HepG2 (cell line): ENCODE measurements at places on chromosomes 6 and 20. TPM values are rescaled to one million over a fixed set of nuclear protein-coding genes. Genes with fewer than 3 reads are reported as not detected.

The DNAH8 gene
- polyA plus RNA-seq, result not detected in 2 replicates

The SPATS1 gene
- not detected in 2 replicates for polyA plus RNA-seq

The VIP gene
- polyA plus RNA-seq, result not detected in 2 replicates

The GABBR1 gene
- polyA plus RNA-seq, result 0.37 and 0.38 TPM in 2 replicates

The PTK7 gene
- 98.5 and 116 TPM in 2 replicates for polyA plus RNA-seq

The TOP1 gene
- polyA plus RNA-seq, result 9.9 and 10.2 TPM in 2 replicates

The LKAAEAR1 gene
- not detected in 2 replicates for polyA plus RNA-seq

The KIF25 gene
- not detected in 2 replicates for polyA plus RNA-seq

GRCh38 chr6:7897461-7898192 lies 13.0 kb downstream of the TXNDC5 start:
- DNase-seq, result no peak
- no peaks in the 10 kb centered on the region for H3K27me3 ChIP-seq
- no peak overlapping the region for H3K27ac ChIP-seq
- peaks cover 25% of the 10 kb centered on the region for H3K4me1 ChIP-seq
- no peak overlapping the region for H3K4me3 ChIP-seq
- peaks cover 98% of the 10 kb centered on the region for H3K36me3 ChIP-seq

DNA sequence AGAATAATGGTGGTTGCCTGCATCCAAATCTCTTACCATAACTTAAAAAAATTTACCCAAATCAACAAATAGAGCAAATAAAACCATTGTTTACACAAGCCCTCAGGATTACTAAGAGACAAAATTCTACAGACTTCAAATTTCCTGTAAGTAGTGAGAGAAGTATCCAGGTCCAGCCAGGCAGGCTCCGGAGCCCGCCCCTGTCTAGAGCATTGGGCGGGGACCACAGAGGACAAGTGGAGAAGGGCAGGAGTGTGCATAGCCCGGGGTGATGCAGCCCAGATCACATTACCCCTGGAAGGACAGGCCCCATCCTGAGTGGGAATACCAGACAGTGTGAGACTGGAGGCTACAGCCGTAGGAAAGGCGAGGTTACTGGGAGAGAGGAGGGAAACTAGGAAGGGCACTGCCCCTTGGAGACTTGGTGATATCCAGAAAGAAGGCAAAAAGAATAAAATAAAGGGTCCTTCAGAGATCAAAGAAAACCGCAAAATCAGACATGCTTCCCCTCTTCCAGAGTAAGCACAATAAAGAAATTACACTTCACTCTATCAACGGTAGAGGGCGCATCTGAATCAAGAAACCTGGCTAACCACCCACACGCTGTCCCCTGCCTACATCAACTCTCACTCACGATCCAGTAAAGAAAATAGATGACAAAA lies 26.6 kb downstream of the RIN2 start:
- no peak overlapping the region for H3K4me3 ChIP-seq
- no peak overlapping the region for H3K27ac ChIP-seq
- H3K36me3 ChIP-seq, result no peaks in the 10 kb centered on the region
- peak; percentile 75 for DNase-seq
- H3K27me3 ChIP-seq, result no peaks in the 10 kb centered on the region
- H3K4me1 ChIP-seq, result peaks cover 14% of the 10 kb centered on the region

GRCh38 chr6:62803094-62803493 lies 408.2 kb upstream of the FKBP1C start:
- no peak overlapping the region for H3K4me3 ChIP-seq
- H3K36me3 ChIP-seq, result no peaks in the 10 kb centered on the region
- DNase-seq, result no peak
- H3K4me1 ChIP-seq, result no peaks in the 10 kb centered on the region

DNA sequence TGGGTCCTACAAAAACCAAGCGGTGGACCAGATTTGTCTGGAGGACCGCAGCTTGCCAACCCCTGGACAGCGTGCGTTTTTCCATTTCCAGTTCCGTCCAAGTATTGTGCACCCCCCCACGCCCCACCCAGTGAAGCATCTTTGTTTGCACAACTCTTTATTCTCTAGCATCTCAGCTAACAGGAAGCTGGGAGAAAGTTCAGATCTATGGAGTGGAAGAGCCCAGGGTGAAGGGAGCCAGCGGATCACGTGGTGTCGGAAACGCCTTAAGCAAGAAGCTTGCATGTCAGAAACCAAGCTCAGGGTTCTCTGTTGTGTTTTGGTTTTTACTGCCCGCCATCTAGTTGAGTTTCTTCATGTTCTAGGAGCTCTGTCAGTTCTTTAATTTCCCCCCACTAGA lies 29.9 kb downstream of the ARID1B start:
- H3K27ac ChIP-seq, result no peak overlapping the region
- H3K4me1 ChIP-seq, result peaks cover 10% of the 10 kb centered on the region
- DNase-seq, result no peak
- no peaks in the 10 kb centered on the region for H3K27me3 ChIP-seq

DNA sequence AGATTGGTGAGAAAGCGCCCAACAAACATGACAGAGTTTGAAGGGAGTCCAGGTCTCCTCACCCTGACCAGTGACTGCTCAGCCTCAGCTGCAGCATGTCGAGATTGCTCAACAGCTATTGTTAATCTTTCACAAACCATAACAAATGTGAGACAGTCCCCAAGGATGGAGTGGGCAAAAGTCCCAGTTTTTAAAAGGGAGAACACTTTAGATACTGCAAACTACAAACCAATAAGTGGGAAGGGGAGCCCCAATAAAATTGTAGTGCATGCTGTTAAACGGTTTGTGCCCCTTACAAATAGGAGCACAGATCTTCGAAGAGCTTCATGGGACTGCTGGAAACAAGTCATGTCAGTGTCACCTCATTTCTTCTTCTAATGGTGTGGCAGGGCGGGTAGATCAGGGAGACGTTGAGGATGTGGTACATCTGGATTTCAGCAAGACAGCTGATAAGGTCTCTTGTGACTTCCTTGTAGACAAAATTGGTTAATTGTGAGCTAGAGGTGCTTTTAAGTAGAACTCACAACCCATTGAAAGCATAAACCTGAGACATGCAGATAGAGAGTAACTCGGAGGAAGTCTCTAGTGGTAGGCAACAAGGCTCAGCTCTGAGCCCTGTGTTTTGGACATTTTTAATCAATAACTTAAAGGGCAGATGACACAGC lies 134.0 kb upstream of the ARMC2 start:
- H3K36me3 ChIP-seq, result no peaks in the 10 kb centered on the region
- no peak overlapping the region for H3K27ac ChIP-seq
- H3K4me3 ChIP-seq, result no peak overlapping the region; the same call in 1 of the 2 replicates
- no peak for DNase-seq
- H3K4me1 ChIP-seq, result peaks cover 82% of the 10 kb centered on the region
- H3K27me3 ChIP-seq, result no peaks in the 10 kb centered on the region

DNA sequence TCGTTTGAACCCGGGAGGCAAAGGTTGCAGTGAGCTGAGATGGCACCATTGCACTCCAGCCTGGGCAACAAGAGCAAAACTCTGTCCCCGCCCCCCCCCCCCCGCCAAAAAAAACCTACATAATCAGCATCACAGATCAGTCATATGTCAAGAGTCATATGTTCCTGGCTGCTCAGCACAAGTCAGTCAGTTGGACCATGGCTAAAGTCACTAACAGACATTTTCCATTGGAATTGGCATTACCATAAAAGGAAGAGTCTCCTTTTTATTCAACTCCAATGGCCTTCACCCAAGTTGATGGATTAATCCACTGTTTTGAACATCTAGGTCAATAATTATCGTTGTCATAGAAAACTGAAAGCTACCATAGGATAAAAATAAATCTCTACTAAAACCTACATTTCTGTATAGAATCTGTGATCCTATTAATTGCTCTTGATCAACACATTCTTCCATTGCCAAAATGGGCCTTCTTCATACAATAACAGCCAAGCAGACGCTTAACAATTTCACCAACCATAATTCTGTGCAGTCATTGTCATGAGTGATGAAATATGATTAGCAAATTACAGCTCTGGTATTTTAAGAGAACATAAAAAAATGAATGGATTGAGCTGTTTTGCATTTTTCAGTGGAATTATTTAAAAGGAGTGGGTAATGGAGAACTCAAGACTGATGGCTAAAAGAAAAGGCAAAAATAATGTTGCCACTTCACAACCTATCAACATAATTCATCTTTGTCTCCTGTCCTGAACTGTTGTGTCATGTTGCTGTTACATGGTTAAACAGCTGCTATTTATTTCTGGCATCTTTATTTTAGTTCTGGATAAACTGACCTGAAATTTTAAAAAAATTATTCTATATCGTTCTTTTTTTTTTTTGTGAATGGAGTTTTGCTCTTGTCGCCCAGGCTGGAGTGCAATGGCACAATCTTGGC lies 555.5 kb upstream of the JARID2 start:
- H3K4me3 ChIP-seq, result no peak overlapping the region
- H3K27ac ChIP-seq, result no peak overlapping the region
- no peaks in the 10 kb centered on the region for H3K27me3 ChIP-seq
- H3K36me3 ChIP-seq, result no peaks in the 10 kb centered on the region
- no peaks in the 10 kb centered on the region for H3K4me1 ChIP-seq

DNA sequence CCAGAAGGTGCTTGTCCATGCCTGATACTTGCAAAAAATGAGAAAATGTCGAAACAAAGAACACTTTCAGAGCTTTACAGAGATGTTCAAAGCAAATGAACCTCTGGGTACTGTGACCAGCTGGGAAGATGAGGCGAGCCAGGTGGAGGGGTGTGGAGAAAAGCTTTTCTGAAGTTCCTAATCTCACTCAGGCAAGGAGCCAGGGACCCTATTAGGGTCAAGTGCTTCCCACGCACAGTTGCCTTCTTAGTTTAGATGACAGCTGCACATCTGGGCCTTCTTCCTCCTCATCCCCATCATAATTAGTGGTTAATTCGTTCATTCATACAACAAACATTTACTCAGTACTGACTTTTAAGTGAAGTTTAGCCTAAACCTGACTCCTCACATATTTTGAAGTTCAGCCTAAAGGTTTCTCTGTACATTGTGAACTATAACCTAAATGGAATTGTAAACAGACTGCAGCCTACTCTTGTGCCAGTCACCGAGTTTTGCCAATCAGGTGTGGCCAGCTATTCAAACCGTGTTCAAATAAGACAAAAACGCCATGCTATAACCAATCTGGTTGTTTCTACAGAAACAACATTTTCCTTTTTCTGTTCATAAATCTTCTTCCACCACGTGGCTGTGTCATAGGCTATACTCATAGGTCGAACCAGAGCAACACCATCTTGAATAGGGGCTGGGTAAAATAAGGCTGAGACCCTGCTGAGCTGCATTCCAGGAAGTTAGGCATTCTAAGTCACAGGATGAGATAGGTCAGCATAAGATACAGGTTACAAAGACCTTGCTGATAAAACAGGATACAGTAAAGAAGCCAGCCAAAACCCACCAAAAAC lies 19.3 kb upstream of the AHCY start:
- H3K27me3 ChIP-seq, result 0 out of 2 replicates have a peak, but pooled peaks cover 2% of the 10 kb centered on the region
- H3K27ac ChIP-seq, result no peak overlapping the region
- no peaks in the 10 kb centered on the region for H3K36me3 ChIP-seq
- no peak overlapping the region for H3K4me3 ChIP-seq

DNA sequence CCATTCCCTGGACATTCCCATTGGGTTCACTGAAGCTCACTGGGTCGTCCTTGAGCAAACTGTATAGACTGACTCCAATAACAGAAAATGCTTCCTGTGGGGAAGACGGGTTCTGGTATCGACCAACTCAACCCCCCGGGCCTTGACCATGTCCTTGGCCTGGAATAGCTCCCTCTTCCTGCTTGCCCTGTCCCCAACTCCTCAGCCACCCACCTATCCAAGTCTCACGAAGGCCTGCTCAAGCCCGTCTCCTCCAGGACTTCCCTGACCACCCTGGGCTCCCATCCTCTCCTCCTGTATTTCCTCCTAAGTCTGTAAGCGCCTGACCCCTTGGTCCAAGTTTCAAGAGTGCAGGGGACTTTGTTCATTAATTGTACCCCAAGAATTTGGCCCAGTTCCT lies 2.8 kb upstream of the HMGA1 start:
- H3K4me3 ChIP-seq, result no peak overlapping the region
- peaks cover 2% of the 10 kb centered on the region; the same call in 1 of the 2 replicates for H3K27me3 ChIP-seq
- DNase-seq, result no peak
- peaks cover 31% of the 10 kb centered on the region for H3K4me1 ChIP-seq
- H3K36me3 ChIP-seq, result no peaks in the 10 kb centered on the region
- H3K27ac ChIP-seq, result no peak overlapping the region

- H3K27me3 ChIP-seq, result peaks cover 5% of the 10 kb centered on the region
- H3K36me3 ChIP-seq, result no peaks in the 10 kb centered on the region
- H3K4me1 ChIP-seq, result no peaks in the 10 kb centered on the region
- no peak overlapping the region for H3K4me3 ChIP-seq
Measured at GRCh38 chr6:168686029-168686738, 245.2 kb downstream of the SMOC2 start.

DNA sequence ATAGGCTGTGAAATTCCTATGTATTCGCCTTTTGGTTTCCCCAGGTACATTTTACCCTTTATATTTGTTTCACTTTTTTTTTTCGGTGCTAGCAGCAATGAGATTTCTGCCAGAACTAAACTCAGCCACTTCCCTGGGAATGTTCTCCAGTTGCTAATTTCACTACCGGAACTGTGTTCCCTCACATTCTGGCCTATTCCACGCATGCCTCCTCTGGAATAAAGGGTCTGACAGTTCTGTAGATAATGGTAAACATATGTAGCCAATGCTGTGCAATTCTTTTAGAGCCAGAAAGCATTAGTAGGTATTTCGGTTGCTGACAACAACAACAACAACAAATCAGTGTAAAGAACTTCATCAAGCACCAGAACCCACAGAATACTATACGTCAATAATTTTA lies 96.1 kb upstream of the TBX18 start:
- H3K27ac ChIP-seq, result no peak overlapping the region
- no peak overlapping the region for H3K4me3 ChIP-seq
- H3K27me3 ChIP-seq, result no peaks in the 10 kb centered on the region
- H3K36me3 ChIP-seq, result no peaks in the 10 kb centered on the region
- no peak for DNase-seq

DNA sequence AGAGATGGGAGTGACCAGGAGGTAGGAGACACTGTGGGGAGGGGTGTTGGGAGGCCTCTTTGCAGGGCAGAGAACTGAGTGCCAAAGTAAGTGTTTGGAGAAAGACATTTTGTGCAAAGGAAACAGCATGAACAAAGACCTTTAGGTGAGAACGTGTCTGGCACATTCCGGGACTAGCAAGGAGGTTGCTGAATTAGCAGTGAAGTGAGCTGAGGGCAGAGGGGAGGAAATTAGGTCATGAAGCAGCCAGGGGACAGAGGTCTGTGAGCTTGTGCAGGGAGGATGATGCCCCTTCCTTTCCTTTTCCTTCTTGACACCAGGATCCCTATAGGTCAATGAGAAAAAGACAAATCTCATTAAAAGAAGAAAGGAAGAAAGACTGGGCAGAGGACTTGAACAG lies 21.4 kb upstream of the AHCY start:
- H3K36me3 ChIP-seq, result no peaks in the 10 kb centered on the region
- DNase-seq, result no peak
- H3K27me3 ChIP-seq, result no peaks in the 10 kb centered on the region
- H3K27ac ChIP-seq, result no peak overlapping the region

DNA sequence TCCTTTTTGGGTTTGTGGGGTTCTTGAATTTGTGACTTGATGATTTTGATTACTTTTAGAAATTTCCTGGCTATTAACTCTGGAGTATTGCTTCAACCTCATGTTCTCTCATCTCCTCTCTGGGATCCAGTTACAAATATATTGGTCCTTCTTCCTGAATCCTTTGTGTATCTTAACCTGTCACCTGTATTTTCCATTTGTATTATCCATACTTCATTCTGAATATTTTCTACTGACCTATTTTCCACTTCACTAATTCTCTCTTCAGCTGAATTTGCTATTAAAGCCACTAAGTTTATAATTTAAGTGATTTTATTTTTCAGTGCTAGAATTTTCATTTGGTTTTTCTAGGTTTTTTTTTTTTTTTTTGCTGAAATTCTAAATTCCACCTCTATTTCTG lies 6.4 kb upstream of the BHLHE23 start:
- no peaks in the 10 kb centered on the region for H3K36me3 ChIP-seq
- H3K27ac ChIP-seq, result no peak overlapping the region
- H3K4me3 ChIP-seq, result no peak overlapping the region
- H3K27me3 ChIP-seq, result peaks cover 96% of the 10 kb centered on the region
- peaks cover 20% of the 10 kb centered on the region for H3K4me1 ChIP-seq
